ENCODE measurements at places on chromosomes 4 and X. TPM values are rescaled to one million over a fixed set of nuclear protein-coding genes. Genes with fewer than 3 reads are reported as not detected.

Gene RASSF6
- not detected for total RNA-seq

Gene TMPRSS11A
- total RNA-seq = not detected

Gene GUCY1B1
- 0.08 TPM for total RNA-seq

Gene TEX11
- total RNA-seq = not detected

Gene GYPB
- total RNA-seq = not detected

Gene NAA11
- not detected for total RNA-seq

Gene SPANXB1
- total RNA-seq = not detected

Gene GAGE2A
- total RNA-seq = not detected

Gene NAP1L2
- total RNA-seq = 1.4 TPM

Gene UGT2B11
- not detected for total RNA-seq

Gene ZFYVE28
- 9.6 TPM for total RNA-seq
